Putamen (tissue), 1 donor: ENCODE measurements at places on chromosomes 4 and X.

- DNase-seq: no peak
Measured at GRCh38 chr4:104524591-104524990, 29.9 kb upstream of the CXXC4 start.

DNA sequence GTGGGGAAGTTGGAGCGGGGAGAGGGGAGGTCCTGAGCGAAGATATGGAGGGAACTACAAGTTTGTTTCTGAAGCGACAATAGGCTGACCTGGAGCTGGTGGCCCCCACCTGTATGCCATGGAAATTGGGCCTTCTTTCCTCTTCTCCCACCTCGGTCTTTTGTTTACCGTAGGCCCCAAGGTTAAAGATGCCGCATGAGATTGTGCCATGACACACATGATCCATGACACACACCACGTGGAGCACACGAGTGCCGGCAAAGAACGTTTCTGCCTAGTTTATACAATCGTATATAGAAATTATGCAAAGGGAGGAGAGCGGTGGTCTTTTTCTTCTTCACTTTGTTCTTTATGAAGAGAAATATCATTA, 408 bp downstream of the TMEM33 start:
- DNase-seq: no peak

- DNase-seq: no peak
Measured at GRCh38 chrX:19443869-19444526, 71.3 kb downstream of the MAP3K15 start.

- no peak for DNase-seq
Measured at GRCh38 chr4:10703156-10703555, 18.6 kb upstream of the CLNK start.

DNA sequence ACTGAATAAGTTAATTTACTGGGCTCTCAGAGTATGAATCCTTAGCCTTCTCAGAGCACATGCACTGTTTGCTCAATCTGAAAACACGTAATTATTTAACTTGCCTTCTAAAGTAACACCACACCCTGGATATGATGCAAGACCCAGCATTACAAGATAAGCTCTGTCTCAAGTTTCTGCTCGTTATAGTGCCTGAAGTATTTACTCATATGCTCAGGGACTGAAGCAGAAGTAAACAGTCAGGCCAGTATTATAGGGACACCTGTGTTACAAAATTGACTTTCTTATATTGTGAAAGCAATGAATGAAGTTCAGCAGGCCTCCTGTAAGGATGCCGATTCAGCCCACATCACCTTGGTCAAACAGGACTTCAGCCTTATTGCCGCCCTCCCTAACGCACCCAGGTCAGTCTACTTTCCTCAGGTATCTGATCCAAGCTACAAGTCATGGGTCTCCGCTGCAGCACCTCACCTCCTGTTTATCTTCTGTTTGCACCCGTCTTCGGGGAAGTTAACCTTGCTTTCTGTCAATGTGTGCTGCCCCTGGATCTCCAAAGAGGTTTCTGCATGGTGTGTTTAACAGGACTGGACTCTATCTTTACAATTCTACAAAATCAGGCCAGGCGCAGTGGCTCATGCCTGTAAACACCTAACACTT, 42.8 kb upstream of the KLF3 start:
- no peak for DNase-seq

GRCh38 chr4:152087335-152087734, 326.5 kb upstream of the GATB start:
- DNase-seq: no peak

DNA sequence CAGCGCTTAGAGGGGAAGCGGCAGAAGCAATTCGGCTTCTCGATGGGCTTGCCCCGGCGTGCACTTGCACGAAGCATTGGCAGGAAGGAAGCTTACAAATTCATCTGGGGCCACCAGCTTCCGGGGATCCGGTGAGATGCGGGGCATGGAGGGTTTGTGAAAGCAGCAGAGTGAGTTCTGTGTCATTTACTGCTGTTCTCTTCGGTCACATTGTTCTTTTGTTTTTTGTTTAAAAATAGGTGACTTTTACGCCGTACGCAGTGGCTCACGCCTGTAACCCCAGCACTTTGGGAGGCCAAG, 47.0 kb downstream of the ASMT start:
- no peak for DNase-seq

DNA sequence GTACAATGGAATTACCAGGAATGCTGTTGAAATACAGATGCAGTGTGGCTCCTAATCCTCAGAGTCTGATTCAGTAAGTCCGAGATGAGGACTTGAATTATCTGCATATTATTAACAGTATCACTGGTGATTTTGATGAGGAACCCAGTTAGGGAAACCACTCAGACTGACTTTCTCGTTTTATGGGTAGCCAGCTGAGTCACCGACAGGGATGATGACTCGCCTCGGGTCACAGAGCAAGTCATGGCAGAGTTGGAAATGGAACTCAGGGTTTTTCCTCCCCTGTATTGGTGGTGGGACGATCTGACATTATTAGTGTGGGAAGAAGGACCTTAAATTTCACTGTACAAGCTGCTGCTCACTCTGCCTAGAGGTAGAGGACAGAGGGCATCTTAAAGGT, 51.3 kb downstream of the RTL9 start:
- no peak for DNase-seq

- DNase-seq: no peak
Measured at GRCh38 chr4:106329041-106329618, 12.8 kb downstream of the AIMP1 start.

- no peak for DNase-seq
Measured at GRCh38 chrX:120000490-120001246, 57.1 kb upstream of the NKAP start.

DNA sequence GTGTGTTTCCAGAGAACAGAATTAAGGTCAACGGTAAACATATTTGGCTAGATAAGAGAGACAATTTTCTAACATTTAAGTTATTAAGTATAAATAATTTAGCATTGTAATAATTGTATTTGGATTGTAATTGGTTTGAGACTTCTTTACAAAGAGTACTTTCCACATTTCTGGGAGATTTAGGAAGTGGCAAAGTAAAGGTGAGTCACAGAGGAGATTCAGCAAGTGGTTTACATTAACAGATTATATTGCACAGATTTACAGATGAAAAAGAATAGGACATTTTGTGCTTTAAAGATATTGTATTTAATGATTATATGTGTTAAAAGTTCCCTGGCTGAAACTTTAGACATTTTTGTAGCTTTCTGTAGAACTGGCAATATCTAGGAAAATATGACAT, 584.4 kb upstream of the AADAT start:
- DNase-seq: no peak

- DNase-seq: no peak
Measured at GRCh38 chr4:133149932-133150471, 908 bp downstream of the PCDH10 start.

DNA sequence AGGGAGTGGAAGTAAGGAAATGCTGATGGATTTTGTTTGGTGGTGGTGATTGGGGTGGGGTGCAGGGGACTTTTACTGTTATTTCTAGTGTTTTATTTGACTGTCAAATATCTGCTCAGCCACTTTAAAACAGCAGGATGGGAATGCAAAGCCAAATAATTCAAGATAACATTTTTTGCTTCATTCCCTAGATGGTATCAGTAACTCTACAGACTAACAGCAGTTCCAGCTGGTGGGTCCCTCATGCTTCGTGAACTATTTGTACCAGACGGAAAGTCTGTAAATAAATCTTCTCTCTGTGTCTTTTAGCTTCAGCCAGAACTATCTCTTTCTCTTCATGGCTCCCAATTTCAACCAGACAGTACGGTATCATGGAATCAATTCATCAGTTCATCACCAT, 27.5 kb downstream of the GPR143 start:
- no peak for DNase-seq

- no peak for DNase-seq
Measured at GRCh38 chrX:135346975-135347374, 37.7 kb downstream of the ETDC start.

GRCh38 chr4:19512086-19512485, 739.6 kb upstream of the SLIT2 start:
- DNase-seq: no peak

DNA sequence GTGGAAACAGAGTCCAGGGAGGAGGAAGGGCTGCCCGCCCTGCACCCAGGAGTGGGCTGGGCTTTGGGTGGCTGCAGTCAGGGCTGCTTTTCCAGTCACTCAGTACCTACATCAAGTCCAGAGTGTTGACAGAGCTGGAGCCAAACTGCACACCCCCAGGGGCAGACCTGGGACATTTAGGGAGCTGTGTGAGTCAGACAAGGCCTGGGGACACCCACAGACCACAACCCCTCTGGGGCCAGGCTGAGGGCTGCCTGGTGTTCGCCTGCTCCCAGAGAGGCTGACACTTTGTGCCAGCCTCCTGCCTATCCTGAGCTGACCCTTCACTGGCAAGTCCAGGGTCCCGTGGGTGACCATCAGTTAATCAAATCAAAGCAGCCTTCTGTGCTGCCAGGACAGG, 240.0 kb downstream of the BCOR start:
- DNase-seq: no peak

DNA sequence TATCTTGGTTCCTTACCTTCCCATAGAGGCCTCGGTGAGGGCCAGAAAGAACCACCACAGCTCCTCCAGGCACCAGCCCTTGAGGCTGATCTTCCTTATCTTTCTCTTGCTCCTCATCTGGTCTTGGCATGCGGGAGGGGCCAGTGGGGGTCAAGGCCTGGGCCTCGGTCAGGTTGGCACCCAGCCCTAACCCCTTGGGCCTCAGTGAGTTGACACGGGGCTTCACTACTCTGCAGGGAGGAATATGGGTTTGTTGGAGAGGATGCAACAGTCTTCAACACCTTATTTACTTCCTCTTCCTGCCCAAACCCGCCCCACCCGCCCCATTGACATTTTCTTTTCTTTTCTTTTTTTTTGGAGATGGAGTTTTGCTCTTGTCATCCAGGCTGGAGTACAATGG, 6.0 kb downstream of the GPKOW start:
- DNase-seq: no peak

DNA sequence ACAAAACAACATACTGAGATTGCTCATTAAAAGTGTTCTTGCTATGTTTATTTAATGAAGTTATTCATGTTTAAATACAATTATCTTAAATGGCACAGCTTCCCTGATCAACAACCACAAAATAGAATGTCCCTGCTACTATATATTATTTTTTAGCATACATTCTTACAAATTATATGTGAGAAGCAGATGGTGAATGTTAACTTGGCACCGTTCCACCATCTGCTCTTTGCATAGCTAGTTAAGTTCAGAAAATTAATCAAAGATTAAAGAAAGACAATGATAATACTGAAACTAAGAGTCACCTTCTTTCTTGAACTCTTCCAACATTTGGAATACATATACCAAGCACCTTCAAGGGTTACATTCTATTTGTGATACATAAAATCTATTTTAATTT, 94.2 kb downstream of the PPP3CA start:
- no peak for DNase-seq

- DNase-seq: no peak
Measured at GRCh38 chr4:22648996-22649395, 43.7 kb upstream of the GBA3 start.

GRCh38 chr4:94346541-94346940, 3.9 kb upstream of the HPGDS start:
- no peak for DNase-seq

DNA sequence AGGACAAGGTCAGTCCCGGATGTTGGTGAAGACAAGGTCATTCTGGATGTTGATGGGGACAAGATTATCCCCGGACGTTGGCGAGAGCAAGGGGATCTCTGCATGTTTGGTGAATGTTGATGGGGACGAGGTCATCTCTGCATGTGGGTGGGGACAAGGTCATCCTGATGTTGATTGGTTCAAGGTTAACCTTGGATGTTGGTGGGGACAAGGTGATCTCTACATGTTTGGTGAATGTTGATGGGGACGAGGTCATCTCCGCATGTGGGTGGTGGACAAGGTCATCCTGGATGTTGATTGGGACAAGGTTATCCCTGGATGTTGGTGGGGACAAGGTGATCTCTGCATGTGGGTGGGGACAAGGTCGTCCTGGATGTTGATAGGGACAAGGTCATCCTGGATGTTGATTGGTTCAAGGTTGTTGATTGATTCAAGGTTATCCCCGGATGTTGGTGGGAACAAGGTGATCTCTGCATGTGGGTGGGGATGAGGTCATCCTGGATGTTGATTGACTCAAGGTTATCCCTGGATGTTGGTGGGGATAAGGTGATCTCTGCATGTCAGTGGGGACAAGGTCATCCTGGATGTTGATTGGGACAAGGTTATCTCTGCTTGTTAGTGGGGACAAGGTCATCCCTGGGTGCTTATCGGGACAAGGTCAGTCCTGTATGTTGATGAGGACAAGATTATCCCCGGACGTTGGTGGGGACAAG, 28.8 kb upstream of the PLCXD1 start:
- DNase-seq: no peak

- no peak for DNase-seq
Measured at GRCh38 chrX:109463784-109464183, 18.1 kb downstream of the GUCY2F start.

GRCh38 chr4:26992657-26993361, 132.2 kb downstream of the STIM2 start:
- DNase-seq: peak; percentile 35

DNA sequence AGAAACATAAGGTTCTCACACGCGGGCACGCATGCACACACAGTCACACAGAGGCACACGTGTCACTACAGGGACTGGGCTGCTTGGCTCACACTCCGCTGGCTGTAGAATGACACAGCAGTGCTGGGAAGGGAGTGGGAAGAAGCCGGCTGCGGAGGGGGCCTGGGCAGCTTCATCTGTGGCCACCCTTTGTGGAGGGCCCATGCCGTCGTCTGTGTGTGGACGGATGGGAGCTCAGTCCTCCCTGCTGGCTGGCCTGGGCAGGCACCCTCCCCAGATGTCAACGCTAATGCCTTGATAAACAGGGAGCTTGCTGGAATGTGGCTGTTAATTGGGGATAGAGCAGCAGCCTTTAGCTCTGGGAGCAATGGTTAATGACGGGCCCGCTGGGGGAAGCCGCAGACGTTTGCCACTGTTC, 621.1 kb downstream of the BCOR start:
- no peak for DNase-seq

- DNase-seq: peak; percentile 56
Measured at GRCh38 chrX:23434356-23434884, 99.8 kb downstream of the PTCHD1 start.
